B cell (primary cell): ENCODE measurements at places on chromosomes 5 and 9.
A peak's percentile ranks its signal among the peaks of the same experiment; 100 is the strongest.

- DNase-seq = no peak
Measured at GRCh38 chr5:36573438-36573837, 33.0 kb upstream of the SLC1A3 start.

- no peak for DNase-seq
Measured at GRCh38 chr5:142287096-142287972, 37.5 kb downstream of the SPRY4 start.

- no peak for DNase-seq
Measured at GRCh38 chr9:101429736-101430135, 5.8 kb downstream of the ALDOB start.

GRCh38 chr5:170137694-170138214 lies 32.1 kb downstream of the FOXI1 start:
- no peak for DNase-seq

- no peak for DNase-seq
Measured at GRCh38 chr5:55848783-55849182, 2.4 kb upstream of the IL31RA start.

DNA sequence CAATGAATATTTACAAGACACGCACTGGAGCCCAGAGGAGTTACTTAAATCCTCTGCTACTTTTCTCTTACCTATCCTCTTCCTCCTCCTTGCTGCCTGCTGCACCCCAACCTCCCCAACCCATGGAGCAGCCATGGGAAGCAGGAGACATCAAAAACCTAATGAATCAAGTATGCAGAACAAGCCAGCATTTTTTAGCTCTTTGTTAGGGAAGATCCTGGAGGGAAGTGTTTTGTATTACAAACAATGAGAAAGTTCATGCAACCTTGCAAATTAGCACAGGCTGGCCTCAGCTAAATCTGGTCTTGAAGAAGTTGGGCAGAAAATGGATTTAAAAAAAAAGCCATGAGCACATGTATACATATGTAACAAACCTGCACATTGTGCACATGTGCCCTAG lies 498.8 kb downstream of the KIF4B start:
- DNase-seq = no peak

- no peak for DNase-seq
Measured at GRCh38 chr5:113172231-113172826, 195.7 kb downstream of the DCP2 start.

- DNase-seq = no peak
Measured at GRCh38 chr9:106862110-106862820, 701 bp upstream of the ZNF462 start.

- no peak for DNase-seq
Measured at GRCh38 chr9:18705796-18706392, 231.9 kb downstream of the ADAMTSL1 start.

DNA sequence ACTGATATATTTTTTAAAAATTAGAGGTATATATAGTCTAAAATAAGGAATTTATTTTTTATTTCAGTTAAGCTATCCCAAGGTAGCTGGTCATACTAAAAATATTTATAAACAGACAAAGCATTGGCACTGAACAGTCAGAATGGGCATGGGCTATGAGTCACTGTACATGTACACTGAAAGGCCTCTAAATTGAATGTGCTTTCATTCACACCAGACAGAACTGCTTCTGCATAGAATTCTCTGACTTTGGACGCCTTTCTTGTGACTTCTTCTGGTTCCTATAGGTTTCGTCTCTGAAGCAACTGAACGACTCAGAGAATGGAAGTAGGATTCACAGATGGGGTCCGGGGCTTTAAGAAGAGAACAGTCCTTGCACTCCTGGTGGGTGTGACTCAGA lies 394.8 kb upstream of the MEF2C start:
- no peak for DNase-seq

GRCh38 chr5:176647843-176648473 lies 674 bp downstream of the TSPAN17 start:
- DNase-seq = peak; percentile 31

DNA sequence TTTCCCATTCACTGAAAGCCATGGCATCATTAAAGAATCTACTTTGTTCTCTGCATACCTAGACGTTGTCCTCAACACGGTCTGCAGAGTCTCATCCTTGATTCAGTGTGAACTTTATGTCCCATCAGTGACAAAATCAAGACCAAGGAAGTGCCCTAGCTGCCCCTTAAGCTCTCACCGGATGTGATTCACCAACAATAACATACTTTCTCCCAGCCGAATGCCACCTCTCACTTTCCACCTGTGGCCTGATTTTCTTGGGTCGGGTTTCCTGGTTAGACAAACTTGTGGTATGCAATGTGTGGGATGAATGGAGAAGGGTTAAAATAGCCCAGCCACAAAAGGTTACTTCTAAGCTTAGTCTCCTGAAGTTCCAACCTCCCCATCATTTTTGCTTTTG lies 145.3 kb upstream of the PAPPA start:
- no peak for DNase-seq

- DNase-seq = no peak
Measured at GRCh38 chr5:61731267-61731945, 399.3 kb downstream of the ZSWIM6 start.

DNA sequence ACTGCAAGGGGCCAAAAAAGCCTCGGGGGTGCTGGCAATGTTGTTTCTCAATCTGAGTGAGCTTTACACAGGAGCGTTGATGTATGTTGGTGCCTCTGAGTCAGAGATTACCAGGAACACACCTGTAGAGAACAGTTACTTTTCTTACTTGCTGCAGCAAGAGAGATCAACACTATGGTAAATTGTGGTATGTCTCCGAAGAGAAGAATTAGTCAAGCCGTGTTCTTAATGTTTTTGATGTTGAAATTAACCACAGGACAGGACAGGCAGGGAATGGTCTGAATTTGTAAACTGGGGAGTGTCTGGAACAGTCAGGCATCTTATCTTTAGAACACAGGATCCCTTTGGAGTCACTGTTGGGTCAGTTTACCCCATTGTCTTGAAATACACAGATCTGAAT lies 285.7 kb downstream of the DNAH5 start:
- DNase-seq = no peak

DNA sequence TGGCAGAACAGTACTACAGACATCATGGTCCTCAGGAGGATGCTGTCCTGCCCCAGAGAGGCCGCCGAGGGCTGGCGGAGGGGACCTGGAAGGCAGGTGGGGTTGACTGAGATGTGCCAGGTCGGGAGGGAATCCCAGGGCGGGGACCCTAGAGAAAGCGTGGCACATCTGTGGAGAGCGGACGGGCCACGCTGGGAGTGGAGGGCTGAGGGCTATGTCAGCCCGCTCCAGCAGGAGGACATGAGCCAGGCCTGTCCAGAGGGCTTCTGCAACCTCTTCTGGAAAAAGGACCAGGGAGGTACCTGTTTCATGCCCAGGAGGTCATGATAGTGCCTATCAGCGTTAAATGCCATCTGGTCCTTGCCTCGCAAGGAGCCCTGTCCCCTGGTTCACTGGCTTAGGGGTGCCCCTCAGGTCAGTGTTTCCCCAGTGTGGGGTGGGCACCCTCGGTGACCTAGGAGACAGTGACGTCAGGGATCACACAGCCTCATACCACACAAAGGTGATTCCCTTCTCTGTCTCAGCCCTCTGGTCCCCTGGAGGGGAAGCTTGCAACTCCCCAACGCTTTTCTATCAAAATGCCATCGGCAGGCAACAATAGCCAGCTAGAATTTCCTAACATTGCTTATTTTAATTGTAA lies 103.6 kb upstream of the IER5L start:
- DNase-seq = no peak

DNA sequence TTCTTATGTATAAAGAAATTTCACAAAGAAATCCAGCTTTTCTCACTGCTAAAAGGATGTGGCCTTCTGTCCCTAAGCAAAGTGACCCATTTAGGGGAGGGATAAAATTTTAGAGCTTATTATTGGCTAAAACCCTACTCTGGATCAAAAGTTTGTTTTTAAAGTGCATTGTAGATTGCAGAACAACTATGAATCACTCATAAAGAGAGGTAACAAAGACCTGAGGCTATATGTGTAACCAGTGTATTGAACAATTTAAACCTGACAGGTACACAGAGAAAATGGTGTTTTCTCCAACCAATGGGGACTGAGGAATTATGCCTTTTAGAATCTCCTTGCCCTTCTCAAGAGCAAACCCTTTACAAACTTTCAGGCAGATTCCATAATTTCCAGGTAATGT lies 86.6 kb downstream of the MUSK start:
- no peak for DNase-seq

DNA sequence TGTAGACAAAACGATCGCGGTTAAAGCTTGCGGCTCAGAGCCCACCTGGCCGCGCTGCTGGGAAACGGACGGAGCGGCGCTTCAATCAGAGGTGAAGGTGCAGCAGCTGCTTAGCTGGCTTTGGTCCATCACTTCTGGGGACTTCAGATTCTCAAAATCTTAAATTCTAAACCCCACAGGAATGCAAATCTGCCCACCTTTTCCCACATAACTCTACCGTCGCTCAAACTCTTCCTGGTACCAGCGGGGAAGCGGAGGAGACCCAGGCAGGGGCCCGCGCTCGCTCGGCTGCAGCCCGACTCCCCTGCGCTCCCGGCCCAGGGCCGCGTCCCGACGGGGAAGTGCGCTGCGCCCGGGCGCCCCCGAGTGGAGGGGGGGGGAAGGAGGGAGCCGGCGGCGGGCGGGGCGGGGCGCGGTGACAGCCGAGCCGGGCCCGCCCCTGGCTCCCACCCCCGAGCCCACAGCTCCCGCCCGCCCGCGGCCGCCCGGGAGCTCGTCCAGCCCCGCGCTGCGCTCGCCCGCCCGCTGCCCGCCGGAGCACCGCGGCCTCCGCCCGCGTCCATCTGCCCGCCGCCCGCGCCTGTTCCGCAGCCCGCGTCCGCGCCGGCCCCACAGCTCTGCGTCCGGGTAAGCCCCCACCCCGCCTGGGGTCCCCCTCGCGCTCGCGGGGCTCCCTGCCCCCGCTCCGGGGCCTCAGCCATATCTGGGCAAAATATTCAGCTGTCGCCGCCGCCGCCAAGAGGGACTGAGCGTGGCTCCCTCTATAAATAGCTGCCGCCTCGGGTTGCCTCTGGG lies at the start of gene TMOD1:
Gene TMOD1 (plus strand): TSS at position 490 of the 795 bp plus-strand sequence. CDS start 22,523 bp downstream, outside the sequence.
- peak; percentile 66 for DNase-seq

- no peak for DNase-seq
Measured at GRCh38 chr9:92942688-92943616, 4.4 kb upstream of the FGD3 start.

DNA sequence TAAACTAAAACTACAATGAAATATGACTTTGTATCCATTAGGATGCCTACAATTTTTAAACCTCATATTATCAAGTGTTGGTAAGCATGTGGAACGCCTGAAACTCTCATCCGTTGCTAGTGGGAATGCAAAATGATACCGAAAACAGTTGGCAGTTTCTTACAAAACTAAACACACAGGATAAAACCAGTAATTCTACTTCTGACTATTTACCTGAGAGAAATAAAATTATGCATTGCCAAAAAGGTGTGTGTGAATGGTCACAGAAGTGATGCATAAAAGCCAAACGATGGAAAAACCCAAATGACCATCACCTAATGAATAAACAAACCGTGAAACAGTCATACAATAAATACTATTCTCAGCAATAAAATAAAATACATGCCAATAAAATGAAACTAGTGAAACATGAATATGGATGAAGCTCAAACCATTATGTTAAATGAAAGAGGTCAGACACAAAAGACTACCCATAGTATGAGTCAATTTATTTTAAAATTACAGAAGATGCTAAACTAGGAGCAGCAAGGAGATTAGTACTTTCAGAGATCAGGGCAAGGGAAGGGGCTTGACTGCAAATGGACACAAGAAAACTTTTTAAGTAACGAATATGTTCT lies 13.4 kb downstream of the AUH start:
- no peak for DNase-seq

DNA sequence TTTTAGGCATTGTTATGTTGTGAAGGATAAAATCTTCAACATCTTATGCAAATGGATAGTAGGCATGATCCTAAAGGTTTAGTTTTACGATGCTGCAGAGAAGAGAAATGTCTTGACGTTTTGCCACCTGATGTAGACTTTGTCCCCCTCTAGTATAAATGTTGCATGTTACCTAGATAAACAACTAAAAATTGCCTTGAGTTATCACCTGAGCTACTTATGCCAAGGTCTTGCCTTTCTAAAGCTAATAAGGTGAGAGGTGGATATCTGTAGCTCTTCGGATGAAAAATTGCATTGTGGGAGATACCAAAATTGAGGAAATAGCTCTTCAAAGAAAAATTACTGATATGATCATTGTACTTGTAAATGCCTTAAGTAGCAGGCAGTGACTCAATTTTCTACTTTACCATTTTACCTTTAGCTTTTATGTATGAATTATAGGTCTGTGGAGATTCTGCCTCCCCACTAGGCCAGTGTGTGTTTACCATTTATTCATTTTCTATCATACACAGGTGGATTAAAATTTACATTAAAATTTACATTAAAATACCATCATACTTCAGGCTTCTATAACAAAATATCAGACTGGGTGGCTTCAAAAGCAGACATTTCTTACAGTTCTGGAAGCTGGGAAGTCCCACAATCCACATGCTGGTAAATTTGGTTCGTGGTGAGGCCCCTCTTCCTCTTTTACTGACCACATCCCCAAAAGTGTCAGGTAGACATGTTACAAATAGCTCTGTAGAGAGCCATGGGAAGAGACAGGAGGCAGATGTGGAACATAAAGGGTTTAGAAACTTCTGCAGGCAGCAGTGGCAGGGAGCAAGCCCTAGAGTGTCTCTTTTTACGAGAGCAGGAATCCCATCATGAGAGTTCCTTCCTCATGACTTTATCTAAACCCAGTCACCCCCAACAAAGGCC lies 100.7 kb upstream of the ERBIN start:
- DNase-seq = peak; percentile 67

DNA sequence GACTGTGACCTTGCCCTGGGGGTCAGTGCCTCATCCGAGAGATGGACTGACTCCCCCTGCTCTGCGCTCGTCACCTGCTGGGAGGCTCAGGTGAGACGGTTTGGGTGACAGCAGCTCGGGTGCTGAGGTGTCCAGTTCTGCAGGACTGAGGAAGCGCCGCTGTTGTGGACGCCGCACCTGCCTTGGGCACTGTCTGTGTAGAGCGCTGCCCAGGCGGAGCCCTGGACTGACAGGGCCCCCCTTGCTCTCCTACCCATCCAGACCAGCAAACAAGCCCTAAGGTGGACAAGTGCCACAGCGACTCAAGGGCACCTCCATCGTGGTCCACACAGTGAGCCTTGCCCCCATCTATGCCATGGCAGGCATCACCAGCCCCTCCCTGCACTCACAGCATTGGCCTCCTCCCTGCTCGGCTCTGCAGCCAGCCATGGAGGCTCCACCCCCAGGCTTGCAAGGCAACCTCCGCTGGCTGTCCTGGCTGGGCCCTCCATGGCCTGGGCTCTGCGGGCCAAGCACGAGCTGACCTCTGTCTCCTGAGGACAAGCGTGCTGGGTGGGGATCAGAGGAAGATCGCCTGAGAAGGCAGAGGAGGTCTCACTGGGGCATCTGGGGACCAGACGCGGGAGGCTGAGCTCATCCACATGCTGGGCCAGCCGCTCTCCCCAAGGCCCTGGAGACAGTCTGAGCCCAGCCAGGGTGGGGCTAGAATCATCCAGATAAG lies 87.1 kb upstream of the COL5A1 start:
- no peak for DNase-seq

GRCh38 chr5:157778121-157778805 lies 34.8 kb downstream of the LSM11 start:
- DNase-seq = no peak

DNA sequence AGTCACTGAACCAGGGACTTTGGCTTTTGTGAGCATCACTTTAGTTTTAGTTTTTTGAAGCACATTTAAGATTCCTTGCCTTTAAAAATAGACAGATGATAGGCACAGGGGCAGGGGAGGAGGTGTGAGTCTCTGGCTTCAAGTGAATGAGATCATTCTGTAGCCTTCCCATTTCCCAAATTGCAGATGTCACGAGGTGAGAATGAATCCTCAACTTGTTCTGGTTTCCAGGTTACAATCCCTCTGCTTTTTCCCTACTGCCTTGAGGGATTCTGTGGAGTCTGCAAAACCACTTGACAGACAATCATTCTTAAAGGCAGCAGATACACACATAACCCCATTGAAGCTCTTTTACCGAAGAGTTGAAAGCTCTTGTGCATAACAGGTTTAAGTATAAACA lies 332.4 kb downstream of the DMAC1 start:
- DNase-seq = no peak
